Adrenal gland (tissue), 19 donors: ENCODE measurements at places on chromosomes 12 and 14. TPM values are rescaled to one million over a fixed set of nuclear protein-coding genes. Genes with fewer than 3 reads are reported as not detected.

Gene NOXRED1
- not detected for total RNA-seq

DNA sequence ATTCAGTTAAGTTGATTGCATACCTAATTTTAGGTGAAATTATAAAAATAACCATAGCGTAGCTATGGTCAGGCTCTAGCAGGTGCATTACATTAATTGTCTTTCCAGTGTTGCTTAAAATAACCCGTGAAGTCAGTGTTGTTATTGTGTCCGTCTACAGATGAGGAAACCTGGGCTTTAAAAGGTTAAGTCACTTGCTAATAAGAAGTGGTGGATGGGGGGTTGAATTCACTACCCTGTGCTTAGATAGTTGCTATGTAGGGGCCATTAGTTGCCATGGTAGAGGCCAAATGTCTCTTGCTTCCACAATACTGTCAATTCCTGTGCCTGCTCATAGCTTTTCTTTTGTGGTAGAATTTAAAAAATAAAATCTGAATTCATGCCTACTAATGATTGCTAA is 174.8 kb downstream of the PELI2 start:
- H3K4me1 ChIP-seq = no peaks in the 10 kb centered on the region
- H3K4me3 ChIP-seq = no peak overlapping the region
- H3K27ac ChIP-seq = no peak overlapping the region
- no peak for DNase-seq
- H3K27me3 ChIP-seq = no peaks in the 10 kb centered on the region
- H3K36me3 ChIP-seq = no peaks in the 10 kb centered on the region

DNA sequence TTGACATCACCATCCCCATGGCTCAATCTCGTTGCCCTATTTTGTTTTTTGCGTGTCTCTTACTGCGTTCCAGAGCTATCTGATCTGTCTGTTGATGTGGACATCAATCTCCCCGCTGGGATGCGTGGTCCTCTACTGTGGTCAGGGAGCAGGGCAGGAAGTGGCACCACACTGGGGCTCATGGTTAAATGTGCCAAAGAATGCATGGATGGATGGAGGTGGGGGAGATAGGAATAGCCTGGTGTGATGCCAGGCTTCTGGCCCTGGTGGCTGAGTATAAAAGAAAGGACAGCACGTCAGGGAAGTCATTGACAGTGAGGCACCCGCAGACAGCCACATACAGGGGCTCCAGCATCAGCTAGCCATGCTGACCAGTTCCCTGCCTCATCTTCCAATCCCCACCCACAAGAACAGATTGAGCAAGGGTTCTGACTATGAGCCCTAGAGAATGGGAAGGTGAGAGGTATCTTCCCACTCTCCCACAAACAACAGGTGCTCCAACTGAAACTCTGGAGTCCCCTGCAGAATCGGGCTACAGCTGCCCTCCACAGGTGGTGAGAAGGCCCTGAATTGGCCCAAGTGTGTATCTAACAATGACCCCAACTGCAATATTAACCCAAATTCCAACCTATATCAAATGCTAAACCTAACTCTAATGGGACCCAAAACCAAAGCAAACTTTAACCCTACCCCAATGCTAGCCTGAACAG is 2.7 kb upstream of the BEGAIN start:
- no peak overlapping the region for H3K4me3 ChIP-seq
- H3K36me3 ChIP-seq = no peaks in the 10 kb centered on the region
- peaks cover 5% of the 10 kb centered on the region for H3K4me1 ChIP-seq

Gene LTBP2
- 7.3 TPM for total RNA-seq

Gene PRIMA1
- total RNA-seq = 0.81 TPM

GRCh38 chr12:44876544-44877410 is 662 bp upstream of the NELL2 start:
- H3K27me3 ChIP-seq = no peaks in the 10 kb centered on the region
- no peaks in the 10 kb centered on the region for H3K36me3 ChIP-seq
- no peak overlapping the region for H3K27ac ChIP-seq
- DNase-seq = peak; percentile 63

DNA sequence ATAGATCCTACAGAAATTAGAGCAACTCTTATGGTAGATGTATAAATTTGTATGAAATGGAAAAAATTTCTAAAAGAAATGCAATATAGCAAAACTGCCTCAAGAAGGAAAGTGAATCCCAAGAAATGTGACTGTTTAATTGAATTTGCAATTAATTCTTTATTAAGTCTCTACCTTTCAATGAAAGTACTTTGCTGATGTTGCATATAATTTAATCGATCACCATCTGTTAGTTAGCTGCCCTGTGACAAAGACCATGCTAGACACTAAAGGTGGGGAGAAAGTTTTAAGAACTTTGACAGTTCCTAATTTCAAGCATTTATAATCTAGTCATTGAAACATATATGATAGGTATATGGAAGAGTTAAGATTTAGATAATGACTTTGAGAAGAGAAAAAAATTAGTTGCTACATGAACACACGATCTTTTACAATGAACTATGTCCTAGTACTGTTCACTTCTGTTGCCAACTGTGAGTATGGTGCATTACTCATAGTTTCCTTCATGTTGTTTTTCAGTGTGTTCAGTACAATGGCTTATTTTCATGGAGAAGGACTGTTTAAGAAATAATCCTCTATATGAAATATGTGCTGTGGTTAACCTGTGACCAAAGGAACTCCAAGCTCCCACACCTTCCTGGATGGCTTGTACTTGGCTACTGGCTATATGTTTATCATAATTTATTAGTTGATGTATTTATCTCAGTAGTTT is 128.4 kb downstream of the METTL25 start:
- DNase-seq = no peak
- H3K27ac ChIP-seq = no peak overlapping the region
- no peak overlapping the region for H3K4me3 ChIP-seq
- H3K36me3 ChIP-seq = no peaks in the 10 kb centered on the region
- H3K27me3 ChIP-seq = no peaks in the 10 kb centered on the region

GRCh38 chr12:43832463-43833168 is 3.3 kb upstream of the TMEM117 start:
- peaks cover 5% of the 10 kb centered on the region for H3K4me1 ChIP-seq
- no peak for DNase-seq
- no peaks in the 10 kb centered on the region for H3K27me3 ChIP-seq
- no peak overlapping the region for H3K27ac ChIP-seq

DNA sequence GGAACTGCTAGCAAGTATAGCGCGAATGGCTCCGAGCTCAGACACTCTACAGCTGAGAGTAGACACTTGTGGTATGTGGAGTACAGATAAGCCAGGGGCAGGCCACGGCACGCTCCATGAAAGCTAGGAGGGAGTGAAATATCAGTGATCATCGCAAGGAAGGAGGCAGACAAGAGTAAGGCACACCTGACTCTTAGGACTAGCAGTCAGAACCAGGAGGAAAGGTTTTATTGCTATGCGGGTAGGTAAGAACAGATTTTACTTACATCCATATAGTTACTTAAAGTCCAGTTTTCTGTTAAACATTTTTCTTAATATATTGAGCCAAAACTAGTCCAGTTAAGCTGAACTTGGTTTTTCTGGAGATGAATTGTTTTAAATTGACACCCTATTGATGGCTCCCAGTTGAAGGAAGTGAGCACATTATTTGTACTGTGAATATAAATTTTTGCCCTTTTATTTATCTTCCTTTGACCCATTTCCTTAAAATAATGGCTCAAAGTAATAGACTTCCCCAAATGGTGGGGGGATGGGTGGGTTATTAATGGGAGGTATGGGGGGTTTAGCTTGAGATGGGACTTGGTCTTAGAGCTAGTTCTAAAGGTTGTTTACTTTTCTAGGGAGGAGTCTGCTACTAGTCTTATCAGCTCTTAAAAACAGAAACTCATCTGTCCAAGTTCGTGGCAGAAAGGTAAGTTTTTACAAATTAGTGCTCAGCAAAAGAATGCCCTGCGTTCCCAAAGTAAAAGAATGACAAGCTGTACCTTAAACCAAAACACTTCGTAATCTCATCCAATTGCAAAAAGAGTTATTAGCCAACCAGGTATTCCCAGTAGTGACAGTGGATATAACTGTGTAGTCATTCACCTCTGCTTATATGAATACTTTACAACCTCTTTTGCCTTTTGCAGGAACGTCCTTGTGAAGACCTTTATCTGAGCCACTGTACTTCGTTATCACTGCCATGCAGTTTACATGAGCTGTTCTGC is 5.8 kb downstream of the HNRNPA1 start:
- H3K36me3 ChIP-seq = peaks cover 65% of the 10 kb centered on the region
- DNase-seq = no peak
- peaks cover 42% of the 10 kb centered on the region for H3K4me1 ChIP-seq
- H3K27ac ChIP-seq = no peak overlapping the region

- no peaks in the 10 kb centered on the region for H3K27me3 ChIP-seq
- H3K36me3 ChIP-seq = no peaks in the 10 kb centered on the region
- H3K27ac ChIP-seq = no peak overlapping the region
- H3K4me1 ChIP-seq = no peaks in the 10 kb centered on the region
Measured at GRCh38 chr12:28974883-28975282, 174.2 kb upstream of the FAR2 start.

Gene TMED8
- total RNA-seq = 22.5 TPM

GRCh38 chr12:6185961-6186827 is 14.0 kb upstream of the CD9 start:
- H3K4me3 ChIP-seq = no peak overlapping the region
- no peak overlapping the region for H3K27ac ChIP-seq
- H3K36me3 ChIP-seq = no peaks in the 10 kb centered on the region
- DNase-seq = no peak
- H3K27me3 ChIP-seq = no peaks in the 10 kb centered on the region
- H3K4me1 ChIP-seq = peaks cover 26% of the 10 kb centered on the region

- no peaks in the 10 kb centered on the region for H3K36me3 ChIP-seq
- H3K4me1 ChIP-seq = no peaks in the 10 kb centered on the region
- H3K27me3 ChIP-seq = no peaks in the 10 kb centered on the region
Measured at GRCh38 chr14:91311284-91311662, 66.8 kb upstream of the GPR68 start.

- DNase-seq = no peak
- no peak overlapping the region for H3K27ac ChIP-seq
- H3K36me3 ChIP-seq = no peaks in the 10 kb centered on the region
- no peaks in the 10 kb centered on the region for H3K4me1 ChIP-seq
- H3K4me3 ChIP-seq = no peak overlapping the region
- H3K27me3 ChIP-seq = no peaks in the 10 kb centered on the region
Measured at GRCh38 chr12:105835580-105836241, 303.0 kb downstream of the NUAK1 start.

Gene ZNF385A
- 0.94 TPM for total RNA-seq
